ENCODE measurements at places on chromosomes 12 and 14.

DNA sequence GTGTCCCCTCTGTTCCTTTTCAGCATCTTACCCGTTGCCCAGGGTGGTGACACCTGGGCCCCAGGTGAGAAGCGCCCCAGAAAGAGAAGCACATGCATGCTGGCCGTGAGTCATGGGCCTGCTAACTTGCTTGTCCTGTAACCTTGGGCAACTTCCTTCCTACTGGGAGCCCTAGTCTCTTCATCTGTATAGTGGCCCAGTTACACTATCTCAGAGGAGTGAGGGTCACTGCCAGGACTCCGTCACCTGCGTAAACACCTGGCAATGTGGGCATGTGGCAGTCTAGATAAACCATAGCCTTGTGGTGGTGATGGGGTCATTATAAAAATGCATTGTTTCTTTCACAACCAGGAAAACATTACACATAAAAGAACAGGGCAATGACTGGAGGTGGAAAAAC is 125.2 kb downstream of the SLC25A47 start:
- DNase-seq, result no peak

DNA sequence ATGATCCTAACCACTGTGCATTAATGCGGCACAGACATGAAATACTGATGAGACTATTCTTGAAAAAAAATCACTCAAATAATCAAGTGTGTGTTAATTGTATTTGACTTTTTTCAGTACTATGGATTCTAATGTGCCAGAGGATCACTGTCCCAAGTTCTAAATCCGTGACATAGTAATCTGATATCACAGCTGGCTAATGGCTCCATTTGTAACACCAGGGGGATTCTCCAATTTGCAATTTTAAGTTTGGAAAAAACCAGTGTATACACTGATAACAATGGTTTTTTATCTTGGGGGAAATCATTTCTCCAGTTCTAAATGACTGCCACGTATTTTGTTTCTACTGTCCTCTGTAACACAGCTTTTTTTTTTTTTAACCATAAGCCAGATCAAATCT is 33.0 kb downstream of the MPHOSPH9 start:
- DNase-seq, result no peak

DNA sequence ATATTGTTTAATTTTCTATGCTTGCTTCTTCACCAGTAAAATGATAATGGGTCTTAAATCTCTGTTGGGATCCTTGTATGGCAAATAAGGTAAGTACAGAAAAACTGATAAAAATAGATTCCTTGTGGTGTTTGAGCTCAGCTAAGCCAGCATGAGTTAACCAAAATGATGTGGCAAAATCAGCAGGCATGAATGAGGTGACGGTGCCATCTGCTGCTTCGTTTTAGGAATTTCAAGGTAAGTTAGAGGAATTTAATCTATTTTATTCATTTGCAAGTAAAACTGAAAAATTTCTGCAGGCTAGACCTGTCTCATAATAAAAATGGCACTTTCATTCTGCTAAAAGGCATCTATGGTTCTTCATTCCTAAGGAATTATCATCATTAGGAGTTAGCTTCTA is 10.0 kb upstream of the CLEC7A start:
- peak; percentile 65 for DNase-seq

- DNase-seq, result peak; percentile 63
Observed at GRCh38 chr12:94100990-94101737, 47.2 kb upstream of the PLXNC1 start.

DNA sequence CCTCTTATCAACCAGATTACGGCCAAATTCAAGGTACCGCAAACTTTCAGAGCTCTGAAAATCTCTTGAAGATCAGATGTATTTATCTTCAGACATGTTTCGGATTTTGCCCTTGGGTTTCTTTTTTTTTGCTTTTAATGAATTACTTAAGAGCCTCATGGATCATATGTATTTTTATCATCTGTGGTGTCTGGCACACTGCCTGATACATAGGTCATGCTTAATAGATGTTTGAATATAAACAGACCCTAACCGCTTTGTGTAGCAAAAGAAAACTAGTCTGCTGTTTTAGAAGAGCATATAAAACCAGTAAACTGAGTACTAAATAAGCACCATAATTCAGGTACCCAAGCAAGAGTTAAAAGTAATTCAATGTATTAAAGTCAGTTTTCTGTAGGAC is 20.1 kb upstream of the TBK1 start:
- no peak for DNase-seq

- no peak for DNase-seq
Observed at GRCh38 chr14:68784226-68784910, 8.5 kb downstream of the ZFP36L1 start.

GRCh38 chr12:85831327-85831990 is 4.8 kb downstream of the RASSF9 start:
- DNase-seq, result no peak

- DNase-seq, result peak; percentile 92
Observed at GRCh38 chr12:124861492-124861891, 2.2 kb downstream of the SCARB1 start.

- no peak for DNase-seq
Observed at GRCh38 chr12:1799882-1800400, 20.4 kb upstream of the LRTM2 start.

- no peak for DNase-seq
Observed at GRCh38 chr12:124230117-124230757, 64.7 kb upstream of the RFLNA start.

DNA sequence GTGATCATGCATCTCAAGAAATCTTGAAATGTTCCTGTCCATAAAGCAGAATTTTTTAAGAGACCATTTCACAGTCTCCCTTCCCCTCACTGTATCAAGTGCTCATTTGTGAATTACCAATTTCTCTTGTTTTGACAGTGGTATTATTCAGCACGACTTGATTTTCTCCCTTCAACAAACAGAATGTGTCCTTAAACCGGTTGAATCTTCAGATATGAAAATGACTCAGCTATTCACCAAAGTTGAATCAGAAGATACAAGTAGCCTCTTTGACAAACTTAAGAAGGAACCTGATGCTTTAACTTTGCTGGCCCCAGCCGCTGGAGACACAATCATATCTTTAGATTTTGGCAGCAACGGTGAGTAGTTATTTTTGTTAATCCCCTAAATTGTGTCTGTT is 25.5 kb upstream of the SNAPC1 start:
- no peak for DNase-seq

- no peak for DNase-seq
Observed at GRCh38 chr12:122989225-122989839, 8.9 kb downstream of the ARL6IP4 start.

DNA sequence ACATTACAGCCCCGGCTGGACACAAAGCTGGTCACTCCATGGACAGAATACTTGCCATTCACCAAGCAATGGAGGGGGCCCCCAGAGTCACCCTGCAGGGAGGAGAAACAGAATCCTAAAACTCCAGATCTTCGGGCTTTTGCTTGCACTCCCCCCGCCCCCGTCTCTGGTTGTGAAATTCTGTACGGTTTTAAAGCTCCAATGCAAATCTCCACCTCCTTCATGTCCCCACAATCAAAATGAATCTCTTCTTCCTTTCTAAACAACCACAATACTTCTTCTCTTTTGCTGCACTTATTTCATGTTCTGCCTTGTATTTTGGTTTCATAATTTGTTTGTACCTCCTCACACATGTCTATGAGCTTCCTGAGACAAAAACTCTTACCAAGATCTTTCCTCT is 5.8 kb upstream of the BIN2 start:
- DNase-seq, result no peak

DNA sequence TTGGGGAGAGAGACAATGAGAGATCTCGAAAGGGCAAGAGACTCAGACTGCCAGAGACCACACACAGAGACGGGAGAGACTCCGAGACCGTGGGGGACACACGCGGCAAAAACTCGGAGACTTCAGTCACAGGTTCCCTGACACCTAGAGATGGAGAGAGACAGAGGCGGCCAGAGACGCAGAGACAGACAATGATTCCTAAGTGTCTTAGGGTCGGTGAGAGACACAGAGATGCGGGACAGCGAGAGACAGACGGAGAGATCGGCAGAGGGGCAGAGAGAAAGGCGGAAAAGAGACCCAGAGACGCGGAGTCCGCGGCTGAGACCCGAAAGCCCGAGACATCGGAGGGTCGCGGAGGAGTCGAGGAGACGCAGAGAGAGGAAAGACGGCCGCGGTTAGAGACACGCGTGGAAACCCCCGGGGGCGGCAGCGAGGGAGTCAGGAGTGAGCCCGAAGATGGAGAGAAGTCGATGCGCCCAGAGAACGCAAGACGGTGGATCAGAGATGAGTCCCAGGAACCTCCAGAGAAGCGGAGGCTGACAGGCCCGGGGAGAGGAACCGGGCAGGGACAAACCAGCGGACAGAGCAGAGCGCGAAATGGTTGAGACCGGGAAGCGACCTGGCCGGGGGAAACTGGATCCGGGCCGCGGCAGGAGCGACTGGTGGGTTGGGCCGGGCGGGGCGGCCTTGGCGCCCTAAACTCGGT is 7.8 kb downstream of the LHX5 start:
- no peak for DNase-seq

- DNase-seq, result no peak
Observed at GRCh38 chr12:65113621-65114035, 7.5 kb downstream of the WIF1 start.

GRCh38 chr12:113127791-113128199 is 7.8 kb downstream of the RASAL1 start:
- DNase-seq, result no peak

- no peak for DNase-seq
Observed at GRCh38 chr14:43540948-43541347, 966.1 kb downstream of the FSCB start.

DNA sequence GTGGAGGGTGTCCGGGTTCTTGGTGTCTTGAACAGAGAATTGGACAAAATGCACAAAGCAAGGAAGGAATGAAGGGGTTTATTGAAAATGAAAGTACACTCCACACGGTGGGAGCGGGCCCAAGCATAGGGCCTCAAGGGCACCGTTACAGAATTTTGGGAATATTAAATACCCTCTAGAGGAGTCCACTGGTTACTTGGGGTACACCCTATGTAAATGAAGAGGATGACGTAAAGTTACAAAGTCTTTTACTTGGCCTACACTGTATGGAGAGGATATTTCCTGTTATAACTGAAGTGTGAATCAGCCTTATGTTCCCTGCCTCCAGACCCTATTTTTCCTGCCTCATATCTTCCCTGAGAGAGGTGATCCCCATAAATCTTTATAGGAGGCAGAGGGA is 102.6 kb downstream of the RIN3 start:
- DNase-seq, result no peak

DNA sequence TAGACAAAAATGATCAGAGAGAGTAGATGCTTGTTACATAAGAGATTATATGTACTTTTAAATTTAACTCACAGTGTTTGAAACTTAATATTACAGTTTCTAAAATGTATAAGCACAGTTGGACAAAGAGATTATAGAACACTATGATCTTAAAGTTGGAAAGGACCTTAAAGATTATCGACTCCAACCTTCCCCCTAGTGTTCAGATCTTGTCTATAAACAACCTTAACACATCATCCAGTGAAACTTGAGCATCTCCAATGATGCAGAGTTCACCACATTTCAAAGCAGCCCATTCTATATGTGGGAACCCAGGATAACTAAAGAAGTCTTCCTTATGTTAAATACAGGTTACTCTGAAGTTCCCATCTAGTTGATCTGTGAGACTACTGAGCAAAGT is 480.8 kb downstream of the RMST start:
- no peak for DNase-seq

GRCh38 chr12:11978726-11979384 is 91.9 kb upstream of the BCL2L14 start:
- no peak for DNase-seq

- DNase-seq, result no peak
Observed at GRCh38 chr12:108441549-108441948, 73.5 kb upstream of the FICD start.

DNA sequence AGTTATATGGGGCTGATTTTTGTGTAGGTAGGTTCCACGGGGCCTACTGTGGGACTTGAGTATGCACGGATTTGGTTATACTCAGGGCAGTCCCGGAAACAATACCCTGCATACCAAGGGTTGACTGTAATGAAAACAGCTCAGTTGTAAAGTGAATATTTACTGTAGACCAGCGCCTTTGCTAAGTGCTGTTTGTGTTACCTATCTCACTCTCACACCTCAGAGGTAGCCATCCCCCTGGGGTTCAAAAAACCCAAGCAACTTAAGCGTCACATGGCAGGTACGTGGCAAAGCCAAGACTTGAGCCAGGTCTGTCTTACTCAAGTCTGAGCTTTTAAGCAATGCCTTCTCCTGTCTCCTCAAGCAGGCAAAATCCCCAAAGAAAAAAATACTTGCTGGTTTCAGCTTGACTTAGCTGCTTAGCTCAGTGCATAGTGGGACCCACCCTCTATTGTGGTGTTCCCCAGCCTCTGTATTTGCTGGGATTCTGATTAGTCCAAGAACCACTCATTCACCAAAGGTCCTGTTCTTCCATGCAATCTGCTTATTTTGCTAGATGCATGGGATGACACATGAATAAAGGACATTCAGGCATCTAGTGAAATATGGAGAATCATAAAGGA is 34.2 kb upstream of the STRN3 start:
- no peak for DNase-seq

- DNase-seq, result no peak
Observed at GRCh38 chr14:49193332-49194065, 392.7 kb downstream of the RPS29 start.

DNA sequence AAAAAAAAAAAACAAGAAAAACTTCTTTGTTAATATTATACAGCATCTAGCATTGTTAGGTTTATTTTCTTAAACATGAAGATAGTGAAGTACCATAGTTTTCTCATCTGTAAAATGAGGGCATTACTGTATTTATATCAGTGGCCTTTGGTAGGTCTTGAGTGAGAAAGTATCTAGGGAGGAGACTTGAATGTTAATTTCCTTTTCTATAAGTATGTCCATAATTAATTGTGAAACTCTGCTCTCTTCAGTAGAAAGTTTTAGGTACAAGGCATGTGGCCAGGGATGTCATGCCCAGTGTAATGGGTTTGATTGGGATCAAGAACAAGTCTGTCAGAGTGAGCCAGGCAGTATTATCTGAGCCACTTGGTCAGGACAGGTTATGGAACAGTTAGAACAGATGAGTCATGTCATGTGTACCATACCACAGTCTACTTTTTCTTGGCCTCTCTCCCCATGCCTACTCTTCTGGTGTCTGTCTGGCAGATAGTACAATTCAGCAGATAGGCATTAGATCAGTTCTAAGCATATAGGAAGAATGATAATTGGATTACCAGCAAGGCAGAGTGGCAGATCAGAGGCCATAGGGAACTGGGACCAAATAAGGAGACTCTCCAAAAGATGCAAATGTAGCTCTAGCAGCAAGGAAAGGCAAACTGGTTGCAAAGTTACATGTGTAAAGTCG is 30.4 kb downstream of the FBXO34 start:
- DNase-seq, result no peak

- DNase-seq, result no peak
Observed at GRCh38 chr12:27437839-27438238, 8.7 kb upstream of the SMCO2 start.

GRCh38 chr14:63633801-63634200 is 7.9 kb downstream of the WDR89 start:
- DNase-seq, result no peak

Data from putamen (tissue), 1 donor.